ENCODE measurements at places on chromosomes 7 and 10.

- DNase-seq: peak; percentile 41
These were observed 46.3 kb downstream of the MTPN start for GRCh38 chr7:135930565-135931461.

- DNase-seq: no peak
These were observed 111.9 kb downstream of the GPAM start for GRCh38 chr10:112071596-112072133.

- DNase-seq: no peak
These were observed 506.6 kb upstream of the FOXK1 start for GRCh38 chr7:4175346-4175973.

DNA sequence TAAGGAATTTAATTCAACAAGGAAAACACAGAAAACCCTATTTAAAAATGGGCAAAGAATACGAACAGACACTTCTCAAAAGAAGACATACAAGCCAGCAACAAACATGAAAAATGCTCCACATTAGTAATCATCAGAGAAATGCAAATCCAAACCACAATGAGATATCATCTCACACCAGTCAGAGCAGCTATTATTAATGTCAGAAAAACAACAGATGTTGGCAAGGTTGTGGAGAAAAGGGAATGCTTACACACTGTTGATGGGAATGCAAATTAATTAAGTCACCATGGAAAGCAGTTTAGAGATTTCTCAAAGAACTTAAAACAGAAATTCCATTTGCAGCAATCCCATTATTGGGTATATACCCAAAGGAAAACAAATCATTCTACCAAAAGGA, 55.2 kb downstream of the GCC1 start:
- DNase-seq: no peak

DNA sequence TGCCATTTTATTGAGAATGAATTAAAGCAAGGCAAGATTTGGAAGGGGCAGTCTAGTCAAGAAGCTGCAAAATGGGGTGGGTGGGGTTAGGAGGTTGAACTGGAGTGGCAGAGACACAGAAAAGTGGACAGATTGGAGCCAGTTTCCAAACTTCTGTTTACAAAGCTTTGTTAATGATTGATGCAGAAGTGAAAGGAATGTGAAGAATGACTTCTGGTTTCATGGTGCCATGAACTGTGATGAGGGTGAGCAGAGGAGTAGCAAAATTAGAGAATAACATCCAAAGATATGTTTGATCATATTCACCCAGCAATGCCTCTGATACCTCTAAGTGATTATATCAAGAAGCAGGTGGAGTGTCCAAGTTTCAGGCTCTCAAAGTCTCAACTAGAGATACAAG, 1118.0 kb upstream of the C7orf33 start:
- DNase-seq: no peak

DNA sequence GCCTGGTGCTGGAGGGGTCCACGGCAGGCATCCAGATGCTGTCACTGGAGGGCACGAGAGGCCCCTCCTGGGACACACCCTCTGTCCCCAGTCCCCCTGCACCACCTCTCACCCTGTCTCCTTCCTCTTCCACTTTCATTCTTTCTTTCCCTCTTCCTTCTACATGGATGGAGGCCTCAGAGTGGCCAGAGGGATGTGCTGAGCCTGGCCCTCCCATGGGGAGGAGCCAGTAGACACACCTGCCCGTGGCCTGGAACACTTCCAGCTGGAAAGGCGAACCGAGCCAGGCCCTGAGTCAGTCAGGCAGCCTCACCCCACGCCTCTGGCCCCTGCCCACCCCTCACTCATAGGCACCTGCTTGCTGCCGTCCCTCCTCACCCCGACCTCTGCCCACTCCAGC, 55.9 kb upstream of the MXI1 start:
- no peak for DNase-seq

DNA sequence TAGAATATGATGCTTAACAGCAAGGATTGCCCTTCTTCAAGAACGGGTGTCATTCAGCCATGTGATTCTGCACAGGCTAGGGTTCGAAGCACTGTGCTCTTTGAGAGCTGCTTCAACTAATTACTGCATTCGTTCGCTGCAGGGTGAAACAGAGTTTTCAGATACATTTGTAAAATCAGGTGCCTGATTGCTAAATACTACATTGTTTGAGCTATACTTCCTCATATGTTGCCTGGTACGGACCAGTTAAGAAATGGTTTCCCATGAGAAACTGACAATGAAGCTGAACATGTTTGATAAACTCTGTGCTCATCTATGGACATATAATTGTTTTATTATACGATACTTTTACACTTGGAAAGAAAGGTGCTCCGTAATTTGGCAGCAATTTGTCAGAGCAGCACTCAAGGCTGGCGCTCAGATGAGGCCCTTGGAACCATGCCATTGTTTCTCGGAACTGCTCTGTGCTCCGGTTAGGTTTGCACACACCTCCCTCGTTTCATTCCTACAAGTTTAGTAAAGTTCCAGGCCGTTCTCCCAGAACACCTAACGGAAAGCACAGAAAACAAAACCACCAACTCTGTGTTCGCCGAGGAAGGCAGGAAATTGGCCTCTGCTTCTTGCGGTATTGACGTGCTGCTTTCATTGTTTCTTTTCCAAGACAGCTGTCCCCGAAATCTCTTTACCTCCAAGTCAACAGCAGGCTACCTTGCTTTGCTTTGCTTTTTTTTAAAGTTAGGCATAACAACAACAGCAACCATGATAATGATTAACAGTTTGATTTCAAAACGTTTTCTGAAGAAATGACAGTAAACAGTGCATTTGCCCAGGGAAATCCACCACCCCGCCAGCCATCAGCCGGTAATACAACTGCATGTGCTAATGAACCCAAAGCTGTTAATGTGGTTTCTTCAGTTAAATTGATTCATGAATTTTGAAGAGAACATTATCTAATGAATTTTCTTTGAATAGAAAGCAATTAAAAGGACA, 206.9 kb downstream of the EBF3 start:
- no peak for DNase-seq

DNA sequence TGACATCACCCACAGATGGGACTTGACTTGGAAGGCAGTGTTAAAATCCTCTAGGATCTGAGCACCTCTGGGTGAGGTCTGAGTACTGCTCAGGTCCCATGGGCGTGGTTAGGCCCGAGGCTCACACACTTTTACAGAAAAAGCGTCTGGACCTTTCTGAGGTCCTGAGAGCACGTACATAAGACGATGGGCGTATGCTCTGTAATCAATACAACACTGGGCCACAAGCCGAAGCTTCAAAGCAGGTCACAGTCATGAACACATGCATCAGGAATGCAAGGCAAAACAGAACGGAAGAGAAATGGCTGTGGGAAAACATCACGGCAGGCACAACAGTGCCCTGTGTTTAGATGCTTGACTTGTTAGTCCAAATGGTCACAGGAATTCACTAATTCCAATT, 112.2 kb downstream of the LARP4B start:
- peak; percentile 24 for DNase-seq

- DNase-seq: no peak
These were observed 46.2 kb downstream of the SMNDC1 start for GRCh38 chr10:110258542-110258941.

GRCh38 chr10:74677951-74678350, 148.4 kb upstream of the KAT6B start:
- no peak for DNase-seq

- DNase-seq: no peak
These were observed 50.3 kb downstream of the ENO4 start for GRCh38 chr10:116899626-116900025.

DNA sequence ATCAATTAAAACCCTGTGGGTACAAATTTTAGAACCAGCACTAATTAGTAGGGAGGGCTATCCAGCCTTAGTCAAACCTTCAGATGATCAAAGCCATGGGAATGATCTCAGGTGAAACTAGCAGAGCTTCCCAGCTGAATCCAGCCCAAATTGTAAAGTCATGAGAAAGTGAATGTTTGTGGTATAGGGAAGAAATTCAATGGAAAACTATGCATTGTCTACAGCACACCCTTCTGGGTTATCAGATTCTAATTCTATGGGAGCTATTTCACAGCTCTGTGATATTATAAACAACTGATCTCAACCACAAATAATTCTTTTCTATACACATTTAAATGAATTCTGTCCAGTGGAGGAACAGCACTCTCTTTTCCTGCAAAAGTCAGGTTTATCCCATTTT, 24.6 kb upstream of the BMPER start:
- DNase-seq: no peak

- DNase-seq: no peak
These were observed 56.3 kb downstream of the GRID1 start for GRCh38 chr10:86310291-86310690.

- no peak for DNase-seq
These were observed 182.6 kb downstream of the NEBL start for GRCh38 chr10:20714518-20714917.

DNA sequence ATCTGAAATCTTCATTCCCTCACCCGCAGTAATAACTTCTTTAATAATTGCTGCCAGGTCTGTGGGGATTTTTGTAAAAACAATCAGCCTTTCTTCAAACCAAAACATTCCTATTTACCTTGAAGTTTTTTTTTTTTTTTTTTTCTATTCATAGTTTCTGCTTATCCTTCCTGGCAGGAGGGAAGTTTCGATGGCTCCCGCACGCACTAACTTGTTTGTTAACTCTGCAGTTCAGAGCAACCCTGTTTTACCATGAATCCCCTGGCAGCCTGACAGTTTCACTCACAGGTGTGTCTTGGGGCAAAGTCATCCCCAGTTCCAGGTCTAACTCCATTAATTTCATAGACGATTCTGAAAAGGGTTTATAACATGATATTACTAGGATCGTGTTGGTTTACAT, 149.3 kb downstream of the KLF6 start:
- DNase-seq: peak; percentile 29

GRCh38 chr7:23012908-23013714, 819 bp downstream of the HYCC1 start:
- DNase-seq: no peak

GRCh38 chr7:43876976-43877745, 7.8 kb upstream of the MRPS24 start:
- DNase-seq: no peak

Data from dermis microvascular lymphatic vessel endothelial cell (primary cell).